Progenitor cell of endocrine pancreas (in vitro differentiated cells): ENCODE measurements at places on chromosomes 1 and 21. TPM values are rescaled to one million over a fixed set of nuclear protein-coding genes. Genes with fewer than 3 reads are reported as not detected.
A peak's percentile ranks its signal among the peaks of the same experiment; 100 is the strongest.

- H3K27ac ChIP-seq, result peak overlapping the region; percentile 69
- H3K36me3 ChIP-seq, result no peaks in the 10 kb centered on the region
- H3K4me3 ChIP-seq, result no peak overlapping the region
Measured at GRCh38 chr21:31098576-31099005, 60.3 kb upstream of the KRTAP19-8 start.

DNA sequence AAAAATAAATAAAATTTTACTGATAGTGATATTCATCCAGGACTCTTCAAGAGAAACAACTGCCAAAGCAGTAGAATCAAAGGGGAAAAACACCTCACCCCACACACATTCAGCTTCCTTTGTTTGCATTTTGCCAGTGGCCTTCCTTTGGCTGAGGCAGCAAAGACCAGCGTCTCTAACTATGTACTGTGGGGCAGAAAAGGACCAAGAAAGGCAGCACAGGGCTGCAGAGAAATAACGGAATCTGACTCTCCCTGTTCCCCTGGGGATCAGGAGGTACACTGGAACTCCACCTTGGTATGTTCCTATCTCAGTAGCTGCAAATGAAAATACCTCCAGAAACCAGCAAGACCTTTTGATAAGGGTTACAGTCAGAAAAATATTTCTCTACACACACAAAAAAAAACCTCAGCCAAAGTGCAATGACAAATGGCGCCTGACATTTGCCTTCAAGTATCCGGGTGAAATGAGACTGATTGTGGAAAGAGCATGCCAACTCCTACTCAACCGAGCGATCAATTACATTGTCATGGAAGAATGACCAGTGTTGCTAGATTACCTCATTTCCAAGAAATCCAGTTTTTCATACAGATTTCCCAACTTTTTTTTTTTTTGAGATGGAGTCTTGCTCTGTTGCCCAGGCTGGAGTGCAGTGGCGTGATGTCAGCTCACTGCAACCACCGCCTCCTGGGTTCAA lies 50.9 kb downstream of the TARBP1 start:
- no peak overlapping the region for H3K27ac ChIP-seq
- no peak for DNase-seq
- peaks cover 22% of the 10 kb centered on the region for H3K36me3 ChIP-seq
- H3K4me1 ChIP-seq, result no peaks in the 10 kb centered on the region
- H3K27me3 ChIP-seq, result no peaks in the 10 kb centered on the region
- no peak overlapping the region for H3K4me3 ChIP-seq

GRCh38 chr1:3904006-3904842 lies 4.2 kb upstream of the C1orf174 start:
- no peak overlapping the region for H3K27ac ChIP-seq
- H3K36me3 ChIP-seq, result no peaks in the 10 kb centered on the region
- no peak overlapping the region for H3K4me3 ChIP-seq
- H3K27me3 ChIP-seq, result peaks cover 6% of the 10 kb centered on the region

DNA sequence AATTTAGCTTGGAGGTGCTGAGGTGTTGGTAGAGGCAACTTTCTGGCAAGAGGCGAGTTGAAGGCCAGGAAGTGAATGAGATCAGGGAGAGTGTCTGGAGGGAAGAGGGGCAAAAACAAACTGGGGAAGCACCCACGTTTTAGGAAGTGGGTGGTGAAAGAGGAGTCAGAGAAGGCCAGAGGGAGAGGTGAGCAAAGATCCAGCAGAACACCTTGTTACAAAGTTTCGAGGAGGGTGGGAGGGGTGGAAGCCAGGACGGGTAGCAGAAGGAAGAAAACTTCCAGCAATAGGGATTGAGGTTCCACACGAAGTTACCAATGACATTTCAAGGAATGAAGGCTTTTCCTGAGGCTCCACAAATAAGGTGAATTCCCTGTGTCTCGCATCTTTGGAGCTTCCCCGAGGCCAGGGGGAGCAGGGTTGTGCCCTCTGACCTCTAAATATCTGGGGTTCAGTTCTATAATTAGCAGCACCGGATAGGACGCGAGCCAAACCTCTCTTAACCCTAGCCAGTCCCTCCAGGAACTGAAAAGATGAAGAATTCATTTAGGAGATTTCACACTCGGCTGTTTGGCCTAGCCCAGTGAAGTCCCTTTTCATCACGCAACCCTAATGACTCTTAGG lies 578 bp upstream of the SESN2 start:
- no peak for DNase-seq
- peak overlapping the region; percentile 71 for H3K4me3 ChIP-seq
- H3K4me1 ChIP-seq, result peaks cover 19% of the 10 kb centered on the region
- peak overlapping the region; percentile 68 for H3K27ac ChIP-seq
- H3K27me3 ChIP-seq, result peaks cover 5% of the 10 kb centered on the region
- no peaks in the 10 kb centered on the region for H3K36me3 ChIP-seq

Gene DUSP10
- total RNA-seq, result 9.3 and 10.2 TPM in 2 replicates

Gene FAM78B
- total RNA-seq, result 3.1 TPM in 2 replicates
